Posterior cingulate gyrus (tissue), 11 donors: ENCODE measurements at places on chromosomes 7 and 10.

DNA sequence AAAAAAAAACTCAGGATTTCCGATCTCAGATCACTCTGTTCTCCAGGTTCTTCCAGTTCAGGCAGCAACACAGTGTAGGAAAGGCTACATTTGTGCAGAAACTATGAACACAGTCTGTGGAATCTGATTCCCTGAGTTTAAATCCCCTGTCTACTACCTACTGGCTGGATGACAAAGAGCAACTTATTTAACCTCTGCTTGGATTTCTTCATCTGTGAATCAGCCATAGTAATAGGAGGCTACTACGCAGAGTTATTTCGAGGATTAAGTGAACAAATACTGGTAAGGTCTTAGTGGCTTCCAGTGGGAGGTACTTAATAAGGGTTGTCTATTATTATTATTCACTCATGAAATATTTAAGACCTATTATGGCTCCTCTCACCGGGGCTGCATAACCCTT lies 44.3 kb upstream of the PDCD4 start:
- no peak for DNase-seq

DNA sequence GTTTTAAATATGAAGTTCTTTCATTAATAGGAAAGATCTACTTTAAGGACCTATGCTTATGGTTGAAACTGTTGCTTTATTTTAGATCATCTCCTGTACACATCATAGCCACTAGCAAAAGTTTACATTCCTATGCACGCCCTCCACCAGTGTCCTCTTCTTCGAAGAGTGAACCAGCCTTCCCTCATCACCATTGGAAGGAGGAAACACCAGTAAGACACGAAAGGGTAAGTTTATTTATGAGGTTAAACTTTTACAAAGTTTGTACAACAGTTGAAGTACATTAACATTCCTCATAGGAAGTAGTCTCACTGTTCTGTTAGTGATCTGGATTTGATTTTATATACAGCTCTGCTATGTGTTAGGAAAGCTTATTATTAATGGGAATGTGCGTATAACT lies 16.9 kb downstream of the HBP1 start:
- DNase-seq = no peak

GRCh38 chr10:113059371-113059780 lies 109.3 kb downstream of the TCF7L2 start:
- no peak for DNase-seq

DNA sequence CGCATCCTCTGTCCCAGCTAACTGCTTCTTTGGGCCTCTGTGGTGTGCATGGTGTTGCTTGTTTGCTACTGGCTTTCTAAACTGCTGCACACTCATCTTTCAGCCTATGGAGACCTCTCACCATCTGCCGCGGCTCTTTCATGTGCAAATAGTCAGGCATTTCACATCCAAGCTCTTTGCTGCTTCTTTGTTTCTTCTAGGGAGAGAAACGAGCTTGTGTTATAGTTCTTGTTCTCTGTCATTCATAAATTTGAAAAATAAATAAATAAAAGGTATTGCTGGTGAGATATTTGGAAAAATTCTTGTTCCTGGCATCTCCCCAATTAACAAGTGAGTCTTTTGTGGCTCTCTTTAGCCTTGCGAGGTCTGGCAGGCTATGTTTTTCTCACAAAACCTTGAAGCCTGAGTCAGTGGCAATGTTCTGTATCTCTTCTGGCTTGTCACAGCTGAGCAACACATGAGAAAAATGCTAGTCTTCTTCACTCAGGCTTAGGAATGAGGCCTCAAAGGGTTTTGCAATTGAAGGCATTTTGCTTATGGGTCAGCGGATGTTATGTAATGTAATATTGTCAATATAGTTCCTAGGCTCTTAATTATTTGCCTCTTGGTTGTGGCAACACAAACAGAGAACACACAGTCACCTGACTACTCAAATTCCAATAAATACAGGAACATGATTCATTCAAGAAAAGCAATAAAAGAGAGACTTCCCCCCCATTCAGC lies 274.0 kb downstream of the FRMD4A start:
- no peak for DNase-seq
